ENCODE measurements at places on chromosomes 11 and 22.

GRCh38 chr11:62676698-62677097 lies 2.2 kb downstream of the UBXN1 start:
- no peak for DNase-seq

DNA sequence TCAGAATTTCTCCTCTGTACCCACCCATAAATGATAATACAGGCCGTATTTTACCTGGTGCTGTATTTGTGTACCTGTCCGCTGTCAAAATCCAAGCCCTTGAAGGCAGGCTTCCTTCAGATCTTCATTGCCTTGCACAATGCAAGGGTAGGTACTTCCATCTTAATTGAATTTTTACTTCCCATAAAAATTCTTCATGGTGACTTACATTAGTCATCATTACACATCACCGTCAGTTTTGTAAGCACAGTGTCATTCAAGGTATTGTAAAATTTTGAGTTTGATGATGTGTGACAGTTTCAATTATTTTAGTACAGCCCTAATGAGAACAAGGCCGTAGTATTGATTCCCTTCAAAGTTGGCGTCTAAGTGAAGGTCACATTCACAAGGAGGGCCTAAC lies 770 bp upstream of the TSG101 start:
- DNase-seq = no peak

- DNase-seq = peak; percentile 53
These were observed 147.3 kb downstream of the FEZ1 start for GRCh38 chr11:125348674-125349309.

DNA sequence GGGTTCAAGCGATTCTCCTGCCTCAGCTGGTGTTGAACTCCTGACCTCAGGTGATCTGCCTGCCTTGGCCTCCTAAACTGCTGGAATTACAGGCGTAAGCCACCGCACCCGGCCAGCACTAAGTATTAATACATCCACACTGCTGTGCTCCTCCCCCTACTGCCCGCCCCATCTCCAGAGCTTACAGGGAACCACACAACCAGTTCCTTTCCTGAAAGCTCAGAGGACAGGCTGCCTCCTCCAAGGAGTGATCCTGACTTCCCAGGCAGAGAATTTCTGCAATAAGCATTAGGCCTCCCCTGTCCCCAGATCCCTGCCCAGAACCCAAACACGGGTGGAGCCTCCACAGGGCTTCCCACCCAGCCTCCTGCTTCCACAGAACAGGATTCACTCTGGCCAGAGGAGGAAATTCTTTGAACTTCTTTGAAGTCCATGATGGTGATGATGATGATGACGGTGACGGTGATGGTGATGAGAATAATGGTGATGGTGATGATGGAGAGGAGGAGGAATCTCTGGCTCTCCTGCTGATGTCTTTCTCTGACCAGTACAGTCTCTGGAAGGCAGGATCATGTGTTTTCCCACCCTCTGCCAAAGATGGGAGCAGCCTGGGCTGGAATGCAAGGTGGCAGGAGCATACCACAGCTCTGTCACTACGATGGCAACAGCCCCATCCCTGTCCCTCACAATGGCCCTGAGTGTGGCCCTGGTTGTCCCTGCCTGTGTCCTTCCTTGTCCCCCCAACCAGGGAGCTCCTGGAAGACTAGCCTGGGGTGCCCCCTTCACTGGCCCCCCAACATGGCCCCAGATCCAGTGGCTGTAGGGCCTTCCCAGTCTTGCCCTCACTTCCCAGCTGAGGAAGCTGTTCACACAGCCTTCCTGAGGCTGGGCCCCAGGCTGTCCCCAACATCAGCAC lies 33.5 kb upstream of the CSNK1E start:
- no peak for DNase-seq

Measured in activated T-cell treated with anti-CD3 and anti-CD28 coated beads, Interleukin-2, amount 50 U/mL, for 72 hours (primary cell).